ENCODE measurements at places on chromosomes 16 and 17.

DNA sequence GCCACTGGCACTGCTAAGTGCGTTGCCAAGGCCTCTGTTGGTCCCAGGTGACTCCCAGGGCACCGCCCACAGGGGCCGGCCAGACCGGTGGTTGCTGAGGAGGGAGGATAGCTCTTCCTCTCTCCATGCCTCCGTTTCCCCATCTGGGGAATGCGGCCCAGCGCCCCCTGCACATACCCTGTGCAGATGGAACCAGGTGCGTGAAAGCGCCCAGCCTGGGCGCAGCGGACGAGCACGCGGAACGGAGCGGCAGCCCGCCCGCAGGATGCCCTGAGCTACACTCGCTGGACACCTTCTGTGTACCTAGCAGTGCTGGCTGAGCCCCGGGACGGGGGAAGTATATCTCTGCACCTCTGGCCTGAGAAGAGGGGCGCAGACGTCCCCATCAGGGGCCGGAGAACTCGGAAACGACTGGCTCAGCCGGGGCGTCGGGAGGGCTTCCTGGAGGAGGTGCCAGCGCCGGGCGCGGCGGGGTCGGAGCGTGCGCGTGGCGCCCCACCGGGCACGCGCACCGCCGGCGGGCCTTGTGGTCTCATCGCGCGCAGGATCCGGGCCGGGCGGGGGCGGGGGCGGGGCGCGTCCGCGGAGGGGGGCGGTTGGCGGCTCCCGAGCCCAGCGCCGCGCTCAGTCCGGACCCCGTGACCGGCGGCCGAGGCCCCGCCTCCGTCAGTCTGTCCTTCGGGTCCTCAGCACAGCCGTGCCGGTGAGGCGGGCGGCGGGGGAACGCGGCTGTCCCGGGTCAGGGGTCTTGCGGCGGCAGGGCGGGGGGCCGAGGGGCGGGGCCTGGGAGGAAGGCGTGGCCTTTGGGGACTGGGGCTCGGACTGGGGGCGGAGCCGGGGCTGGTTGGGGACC is at the start of the genes CCDC78 and HAGHL:
Gene CCDC78 (minus strand): TSS at position 6 of the 853 bp plus-strand sequence. CDS start 76 bp downstream, outside the sequence.
Gene HAGHL (plus strand): TSS at position 669 of the 853 bp plus-strand sequence. CDS start 404 bp downstream, outside the sequence.
- peak; percentile 42 for DNase-seq

GRCh38 chr16:46974352-46974751 is 878 bp upstream of the DNAJA2 start:
- DNase-seq = no peak

DNA sequence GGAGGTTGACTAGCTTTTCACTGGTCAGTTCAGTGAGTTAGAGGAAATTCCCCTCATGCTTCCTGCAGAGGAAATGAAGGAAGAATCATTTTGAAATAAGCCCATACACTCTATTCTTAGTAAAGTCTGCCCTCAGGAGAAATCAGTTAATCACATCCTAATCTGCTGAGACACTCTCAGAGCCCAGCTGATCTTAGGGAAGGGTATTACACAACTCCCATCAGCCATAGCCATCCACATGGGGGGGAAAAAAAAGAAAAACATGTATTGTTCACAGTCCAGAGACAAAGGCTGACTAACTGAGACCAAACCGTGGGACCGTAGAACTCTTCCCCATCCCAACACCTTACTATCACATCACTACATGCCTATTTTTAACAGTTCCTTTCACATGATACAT is 722.3 kb downstream of the CDH8 start:
- peak; percentile 12 for DNase-seq

- DNase-seq = no peak
These were observed 8.1 kb downstream of the SLC43A2 start for GRCh38 chr17:1620486-1620885.

GRCh38 chr17:17402558-17402957 is 74.2 kb upstream of the MED9 start:
- no peak for DNase-seq

DNA sequence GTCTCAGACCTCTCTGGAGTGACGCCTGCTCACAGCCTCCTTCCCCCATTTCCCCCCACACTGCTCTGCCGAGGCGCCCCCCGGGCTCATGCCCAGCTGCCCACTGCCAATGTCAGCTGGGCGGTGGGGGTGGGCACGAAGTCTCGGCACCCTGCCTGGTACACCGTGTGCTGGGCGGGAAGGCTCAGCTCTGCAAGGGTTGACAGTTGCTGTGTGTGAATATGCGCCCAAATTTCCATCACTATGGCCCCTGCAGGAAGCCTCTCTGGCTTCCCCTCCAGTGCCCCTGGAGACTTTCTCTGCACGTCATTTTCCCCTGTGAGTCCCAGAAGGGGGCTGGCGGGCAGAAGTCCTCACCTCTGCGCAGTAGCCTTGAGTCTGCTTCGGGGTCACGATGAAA is 11.6 kb upstream of the CAMKK1 start:
- no peak for DNase-seq

- DNase-seq = no peak
These were observed 81.8 kb downstream of the PRKCB start for GRCh38 chr16:23917621-23918020.

GRCh38 chr17:17117923-17118322 is 75.7 kb downstream of the MPRIP start:
- no peak for DNase-seq

DNA sequence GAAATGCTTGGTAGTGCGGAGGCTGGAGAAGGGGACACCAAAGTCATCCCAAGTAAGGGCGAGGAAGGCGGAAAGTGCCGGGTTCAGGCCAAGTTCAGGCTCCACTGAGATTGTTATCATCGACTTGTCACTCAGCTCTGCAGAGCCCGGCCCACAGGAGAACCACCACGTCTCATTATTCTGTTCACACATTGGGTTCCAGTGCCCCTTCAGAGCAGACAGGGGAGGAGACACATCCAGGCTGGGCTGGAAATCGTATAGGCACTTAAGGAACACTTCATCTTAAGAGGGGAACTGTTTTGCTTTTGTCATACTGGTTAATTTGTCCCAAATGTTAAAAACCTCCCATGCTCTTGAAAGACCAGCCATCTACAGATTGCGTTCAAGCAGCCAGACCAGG is 118.3 kb upstream of the ADAMTS18 start:
- DNase-seq = no peak

GRCh38 chr17:75348386-75349012 is 57.0 kb downstream of the GRB2 start:
- no peak for DNase-seq

- DNase-seq = no peak
These were observed 10.1 kb upstream of the TMEM208 start for GRCh38 chr16:67216612-67217490.

GRCh38 chr17:76003915-76004314 is 3.3 kb downstream of the CDK3 start:
- DNase-seq = no peak

GRCh38 chr16:7834771-7835431 is 502.3 kb downstream of the RBFOX1 start:
- peak; percentile 2 for DNase-seq

DNA sequence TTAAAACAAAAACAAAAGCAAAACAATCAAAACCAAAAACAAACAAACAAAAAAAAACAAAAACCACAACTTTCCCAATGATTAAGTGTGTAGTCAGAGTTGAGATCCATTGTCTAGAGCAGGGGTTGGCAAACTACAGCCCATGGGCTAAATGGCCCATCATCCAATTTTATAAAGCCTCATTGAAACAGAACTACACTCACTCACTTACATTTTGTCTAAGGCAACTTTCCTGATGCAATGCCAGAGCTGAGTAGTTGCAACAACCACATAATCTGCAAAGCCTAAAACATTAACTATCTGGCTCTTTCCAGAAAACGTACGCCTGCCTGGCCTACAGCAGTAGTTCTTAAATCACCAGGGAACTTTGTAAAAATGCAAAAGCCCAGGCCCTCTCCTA is 124.1 kb downstream of the SOX9 start:
- DNase-seq = no peak

- no peak for DNase-seq
These were observed 14.1 kb downstream of the CD300LG start for GRCh38 chr17:43860927-43861622.

- DNase-seq = no peak
These were observed 1.0 kb upstream of the YPEL3 start for GRCh38 chr16:30096862-30097563.

GRCh38 chr17:42819939-42820535 is 4.0 kb downstream of the BECN1 start:
- peak; percentile 65 for DNase-seq

DNA sequence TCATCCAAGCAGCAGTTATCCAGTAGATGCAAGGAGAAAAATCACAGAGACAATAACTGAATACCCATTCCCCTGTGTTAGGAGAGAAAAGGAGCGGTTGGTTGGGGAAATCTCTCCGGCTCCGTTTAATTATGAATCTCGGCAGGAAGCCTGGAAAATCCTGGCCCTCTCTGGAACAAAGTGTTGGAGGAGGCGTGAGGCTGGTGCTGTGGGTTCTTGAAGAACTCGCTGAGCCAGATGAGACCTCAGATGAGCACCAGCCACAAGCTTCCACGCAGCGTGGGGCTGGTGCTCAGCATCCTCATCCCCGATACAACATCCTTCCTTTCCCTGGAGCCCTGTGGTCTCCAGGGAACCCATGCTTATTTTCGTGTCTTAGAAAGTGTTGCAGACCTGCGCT is 39.7 kb downstream of the CACNG4 start:
- no peak for DNase-seq

- DNase-seq = no peak
These were observed 307.5 kb downstream of the CPPED1 start for GRCh38 chr16:12496186-12496585.

DNA sequence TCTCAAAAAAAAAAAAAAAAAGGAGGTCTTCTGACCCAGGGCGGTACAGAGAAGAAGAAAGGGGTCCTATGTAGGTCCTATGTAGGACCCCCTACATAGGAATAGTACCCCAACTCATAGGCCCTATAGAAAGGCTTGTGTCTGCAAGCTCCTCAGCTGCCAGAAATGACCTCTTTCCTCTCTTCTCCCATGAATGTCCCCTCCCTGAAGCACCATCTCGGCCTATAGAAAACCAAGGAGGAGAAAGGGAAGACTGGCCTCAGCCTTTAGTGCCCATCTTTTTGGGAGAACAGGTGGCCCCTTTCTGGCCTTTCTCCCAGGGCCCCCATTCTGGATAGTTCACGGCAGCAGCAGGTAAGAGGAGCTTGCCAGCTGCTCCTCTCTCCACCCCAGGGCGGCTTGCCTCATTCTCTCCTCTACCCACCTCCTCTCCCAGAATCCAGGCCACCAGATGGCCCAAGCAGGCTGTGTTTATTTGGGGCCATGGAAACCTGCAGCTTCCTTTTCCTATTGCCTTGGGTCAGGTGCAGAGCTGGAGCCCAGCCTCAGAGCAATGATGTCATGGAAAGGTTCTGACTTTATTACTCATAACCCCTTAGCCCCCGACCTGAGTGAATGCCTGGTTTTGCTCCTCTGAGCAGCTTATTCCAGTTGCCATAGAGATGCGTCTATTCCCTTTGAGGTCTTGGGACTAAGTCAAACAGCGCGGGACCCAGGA is 1.6 kb upstream of the MRPL58 start:
- peak; percentile 99 for DNase-seq

- DNase-seq = no peak
These were observed 18.4 kb downstream of the PRSS54 start for GRCh38 chr16:58276346-58276951.

DNA sequence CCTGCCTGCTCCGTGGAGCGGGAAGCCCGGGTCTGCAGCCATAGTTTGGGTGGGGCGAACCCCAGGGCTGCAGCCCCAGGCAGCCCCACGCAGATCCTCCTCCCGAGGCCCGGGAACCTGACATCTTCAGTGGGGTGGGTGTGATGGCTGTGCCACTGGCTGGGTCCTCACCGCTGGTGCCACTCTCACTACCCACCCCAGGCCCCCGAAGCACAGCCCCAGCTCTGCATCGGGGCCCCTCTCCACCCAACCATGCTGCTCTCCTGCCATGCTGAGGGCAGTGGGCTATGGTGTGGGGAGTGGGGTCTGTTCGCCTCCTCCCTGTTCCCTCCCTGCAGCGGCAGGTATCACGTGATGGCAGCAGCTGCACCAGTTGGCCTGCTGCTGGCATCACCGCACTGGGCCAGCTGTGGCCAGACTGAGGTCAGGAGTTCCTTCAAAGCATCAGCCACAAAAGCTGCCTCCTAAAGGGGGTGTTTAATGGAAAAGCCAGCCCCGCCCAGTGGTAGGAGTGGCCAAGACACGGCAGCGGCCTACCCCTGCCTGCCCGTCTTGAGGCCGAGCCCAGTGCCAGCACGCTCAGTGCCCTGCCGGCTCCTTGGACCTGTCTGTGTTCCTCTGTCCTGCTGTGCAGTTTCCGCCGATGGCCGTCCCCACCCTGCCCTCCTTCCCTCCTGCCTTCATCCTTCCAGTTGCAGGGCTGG is 10.8 kb downstream of the KCTD5 start:
- no peak for DNase-seq

DNA sequence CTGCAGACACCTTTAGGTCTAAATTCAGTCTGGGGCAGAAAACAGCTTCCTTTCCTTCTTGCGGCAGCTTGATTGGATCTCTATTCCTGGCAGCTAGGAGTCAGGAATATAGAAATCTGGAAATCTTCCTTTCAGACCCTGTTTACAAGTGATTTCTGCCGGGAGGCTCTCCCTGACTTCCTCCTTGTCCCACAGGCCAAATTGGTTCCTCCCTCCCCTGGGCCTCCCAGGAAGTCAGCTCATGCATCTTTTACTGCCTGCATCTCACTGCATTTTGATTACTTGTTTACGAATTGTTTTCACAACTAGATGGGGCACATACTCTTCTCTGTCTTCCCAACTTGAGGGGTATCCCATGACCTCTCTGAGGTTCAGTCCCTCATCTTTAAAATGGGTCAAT is 206.3 kb downstream of the MAF start:
- no peak for DNase-seq

- DNase-seq = peak; percentile 43
These were observed 10.6 kb downstream of the MYH3 start for GRCh38 chr17:10646392-10646990.

- no peak for DNase-seq
These were observed 41.2 kb downstream of the TMC5 start for GRCh38 chr16:19458722-19459379.

GRCh38 chr16:53087101-53087500 is 32.3 kb downstream of the CHD9 start:
- peak; percentile 91 for DNase-seq

DNA sequence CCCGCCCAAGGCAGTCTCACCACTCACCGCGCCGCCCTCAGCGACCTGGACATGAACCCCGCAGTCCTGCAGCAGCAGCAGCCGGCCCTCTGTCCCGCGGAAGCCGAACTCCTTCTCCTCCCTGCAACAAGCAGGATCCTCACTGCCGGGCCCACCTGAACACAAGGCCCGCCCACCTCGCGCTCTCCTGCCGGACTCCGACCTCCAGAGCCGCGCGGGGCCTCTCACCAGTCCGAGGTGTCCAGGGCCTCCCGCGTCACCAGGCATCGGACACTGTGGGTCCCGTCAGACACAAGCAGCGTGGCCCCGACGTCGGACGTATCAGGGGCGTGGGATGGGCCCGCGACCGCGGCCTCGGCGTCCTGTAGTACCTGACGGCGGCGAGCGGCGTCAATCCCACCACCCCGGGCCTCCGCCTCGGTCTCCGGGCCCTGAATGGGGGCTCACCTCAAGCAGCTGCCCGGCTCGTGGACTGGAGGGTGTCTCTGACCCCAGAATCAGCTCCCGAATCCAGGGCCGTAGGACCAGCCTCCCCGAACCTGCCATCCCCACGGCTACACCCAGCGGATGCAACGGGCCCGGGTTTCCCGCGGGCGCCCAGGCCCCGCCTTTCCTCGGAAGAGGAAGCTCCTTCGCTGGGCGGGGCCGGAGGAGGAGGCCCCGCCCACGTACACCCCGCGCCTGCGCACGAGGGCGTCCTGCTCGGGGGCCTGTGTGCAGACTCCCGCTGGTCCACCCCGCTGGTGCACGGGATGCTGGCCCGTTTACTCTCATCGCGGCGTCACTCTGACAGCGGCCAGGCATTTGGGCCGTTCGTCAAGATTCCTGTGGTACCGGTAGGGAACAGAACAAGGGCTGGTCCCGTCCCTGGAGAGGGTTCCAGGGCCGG is at the start of gene ACD:
Gene ACD (minus strand): TSS at position 586 of the 889 bp plus-strand sequence. CDS start 40 bp downstream, at position 546.
- DNase-seq = peak; percentile 89

All from NCI-H524 (cell line).